ENCODE measurements at places on chromosomes 3 and 15.

- no peak for DNase-seq
Measured at GRCh38 chr3:113844622-113845222, 6.1 kb downstream of the GRAMD1C start.

DNA sequence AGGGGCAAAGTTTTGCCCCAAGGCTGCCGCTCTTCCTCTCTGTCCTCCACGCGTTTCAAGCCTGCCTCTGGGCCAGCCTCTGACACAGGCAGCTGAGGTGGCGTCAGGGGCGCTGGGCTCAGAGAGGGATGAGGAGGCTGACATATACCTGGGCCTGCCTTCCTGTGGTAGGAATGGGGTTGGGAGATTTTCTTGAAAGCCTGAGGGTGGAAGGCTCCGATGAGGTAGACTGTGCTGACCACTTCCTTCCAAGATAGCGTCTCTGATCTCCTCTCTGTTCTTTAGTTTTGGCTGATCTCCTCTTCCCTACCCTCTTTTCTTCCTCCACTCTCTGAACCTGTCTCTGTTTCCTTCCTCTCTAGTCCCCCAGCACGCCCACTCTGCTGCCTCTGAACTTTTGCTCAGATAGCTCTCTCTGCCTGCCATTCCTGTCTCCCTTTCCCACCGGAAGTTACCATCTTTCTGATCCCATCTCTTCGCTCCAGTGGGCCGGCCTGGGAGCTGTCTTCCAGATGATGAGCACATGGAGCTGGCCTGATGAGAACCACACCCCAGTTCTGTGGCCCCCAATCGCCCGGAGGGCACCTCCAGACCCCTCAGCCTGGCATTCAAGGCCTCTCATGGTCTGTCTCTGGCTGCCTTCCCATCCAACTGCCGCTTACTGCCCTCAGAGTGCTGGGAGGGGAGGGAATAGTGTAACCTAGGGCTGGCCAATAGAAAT is 32.5 kb upstream of the LCTL start:
- no peak for DNase-seq

DNA sequence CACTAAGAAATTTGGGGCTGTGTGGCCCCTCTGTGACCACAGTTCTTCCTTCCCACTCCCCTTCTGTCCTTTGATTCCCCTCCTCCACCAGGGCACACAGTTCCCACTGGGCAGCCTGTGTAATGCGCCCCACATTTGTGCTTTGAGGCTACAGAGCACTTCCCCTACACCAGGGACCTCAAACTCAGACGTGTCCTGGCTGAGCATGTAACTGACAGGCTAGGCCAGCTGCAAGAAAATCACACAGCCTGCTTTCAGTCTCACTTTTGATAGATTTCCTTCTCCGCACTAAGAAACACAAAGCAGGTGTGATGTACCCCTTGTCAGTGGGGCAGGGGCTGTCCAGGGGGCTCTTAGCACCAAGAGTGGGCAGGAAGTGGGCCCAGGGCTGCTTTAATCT is 29.6 kb downstream of the PRKCD start:
- no peak for DNase-seq

DNA sequence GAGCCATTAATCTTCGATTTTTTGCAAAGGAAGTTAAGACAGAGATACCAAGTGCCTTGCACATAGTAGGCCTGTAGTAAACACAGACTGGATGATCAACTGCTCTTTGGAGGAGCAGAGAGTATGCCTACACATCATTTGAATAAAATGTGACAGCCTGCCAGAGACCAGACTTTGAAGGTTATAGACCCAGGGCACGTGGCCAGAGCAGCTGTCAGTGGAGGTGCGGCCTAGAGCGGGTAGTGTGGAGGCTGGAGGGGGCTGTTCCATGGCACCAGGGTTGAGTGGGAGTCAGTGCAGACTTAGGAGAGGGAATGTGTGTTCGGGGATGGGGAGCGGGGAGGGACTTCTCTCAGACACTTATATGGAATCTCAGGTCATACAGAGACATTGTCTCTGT is 80.8 kb downstream of the SMAD3 start:
- DNase-seq = no peak
